Activated CD4-positive, alpha-beta memory T cell treated with anti-CD3 and anti-CD28 coated beads for 36 hours (primary cell): ENCODE measurements at places on chromosomes 1 and 21. TPM values are rescaled to one million over a fixed set of nuclear protein-coding genes. Genes with fewer than 3 reads are reported as not detected.

S100A7 gene
- not detected for total RNA-seq

DYNLT5 gene
- not detected for total RNA-seq

SDF4 gene
- 302 TPM for total RNA-seq

KCNN3 gene
- 0.02 TPM for total RNA-seq

CLCA2 gene
- total RNA-seq, result not detected

CHI3L1 gene
- not detected for total RNA-seq

- H3K4me3 ChIP-seq, result no peak overlapping the region
- DNase-seq, result no peak
- no peak overlapping the region for H3K27ac ChIP-seq
Observed at GRCh38 chr1:28965271-28965870, 51.0 kb downstream of the EPB41 start.

DNA sequence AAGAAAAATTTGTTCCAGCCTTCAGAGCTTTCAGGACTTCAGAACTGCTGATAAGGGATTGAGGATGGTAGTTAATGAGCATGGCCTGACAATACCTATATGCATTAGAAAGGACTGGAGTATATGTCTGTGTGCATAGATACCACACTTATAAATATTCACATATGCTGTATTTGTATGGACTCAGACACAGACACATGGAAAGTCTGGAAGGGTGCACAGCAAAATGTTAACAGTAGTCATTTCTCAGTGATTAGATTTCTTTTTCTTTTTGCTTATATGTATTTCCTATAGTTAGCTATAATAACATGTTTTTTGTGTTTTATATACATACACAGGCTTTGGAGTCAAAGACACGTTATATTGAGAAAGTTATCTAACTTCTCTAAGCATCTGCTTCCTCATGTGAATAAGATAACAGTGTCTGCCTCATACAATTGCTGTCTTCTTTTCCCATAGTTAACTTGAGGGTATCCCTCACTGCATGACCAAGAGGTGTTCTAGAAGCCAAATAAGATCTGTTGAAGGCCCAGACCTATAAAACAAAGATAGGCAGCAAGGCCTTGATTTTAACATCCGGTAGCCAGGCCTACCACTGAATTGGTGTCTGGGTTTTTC, 31.3 kb downstream of the INPP5B start:
- H3K4me3 ChIP-seq, result no peak overlapping the region
- no peak for DNase-seq
- H3K4me1 ChIP-seq, result no peaks in the 10 kb centered on the region
